Activated naive CD4-positive, alpha-beta T cell treated with anti-CD3 and anti-CD28 coated beads for 36 hours (primary cell): ENCODE measurements at places on chromosomes 4 and X.

DNA sequence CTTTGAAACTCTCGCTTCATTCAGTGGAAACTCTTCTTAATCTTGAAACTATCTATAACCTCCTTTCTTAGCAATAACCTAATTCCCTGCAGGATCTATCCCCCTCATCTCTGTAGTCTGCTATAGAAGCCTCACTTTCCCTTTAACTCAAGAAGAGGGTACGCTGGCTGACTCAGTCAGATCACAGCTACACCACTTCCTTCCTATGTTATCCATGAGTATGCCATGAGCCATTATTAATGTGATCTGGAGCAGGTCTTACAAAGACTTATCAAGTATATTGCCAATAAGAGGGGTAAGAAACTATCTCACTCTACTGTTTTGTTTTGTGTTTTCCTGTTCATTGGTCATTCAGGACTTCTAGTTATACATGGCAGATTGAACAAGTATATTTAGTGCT is 165.3 kb downstream of the PJA1 start:
- no peak overlapping the region for H3K27ac ChIP-seq
- no peaks in the 10 kb centered on the region for H3K4me1 ChIP-seq
- peaks cover 2% of the 10 kb centered on the region for H3K27me3 ChIP-seq
- H3K36me3 ChIP-seq, result no peaks in the 10 kb centered on the region
- no peak overlapping the region for H3K4me3 ChIP-seq
- no peak for DNase-seq

DNA sequence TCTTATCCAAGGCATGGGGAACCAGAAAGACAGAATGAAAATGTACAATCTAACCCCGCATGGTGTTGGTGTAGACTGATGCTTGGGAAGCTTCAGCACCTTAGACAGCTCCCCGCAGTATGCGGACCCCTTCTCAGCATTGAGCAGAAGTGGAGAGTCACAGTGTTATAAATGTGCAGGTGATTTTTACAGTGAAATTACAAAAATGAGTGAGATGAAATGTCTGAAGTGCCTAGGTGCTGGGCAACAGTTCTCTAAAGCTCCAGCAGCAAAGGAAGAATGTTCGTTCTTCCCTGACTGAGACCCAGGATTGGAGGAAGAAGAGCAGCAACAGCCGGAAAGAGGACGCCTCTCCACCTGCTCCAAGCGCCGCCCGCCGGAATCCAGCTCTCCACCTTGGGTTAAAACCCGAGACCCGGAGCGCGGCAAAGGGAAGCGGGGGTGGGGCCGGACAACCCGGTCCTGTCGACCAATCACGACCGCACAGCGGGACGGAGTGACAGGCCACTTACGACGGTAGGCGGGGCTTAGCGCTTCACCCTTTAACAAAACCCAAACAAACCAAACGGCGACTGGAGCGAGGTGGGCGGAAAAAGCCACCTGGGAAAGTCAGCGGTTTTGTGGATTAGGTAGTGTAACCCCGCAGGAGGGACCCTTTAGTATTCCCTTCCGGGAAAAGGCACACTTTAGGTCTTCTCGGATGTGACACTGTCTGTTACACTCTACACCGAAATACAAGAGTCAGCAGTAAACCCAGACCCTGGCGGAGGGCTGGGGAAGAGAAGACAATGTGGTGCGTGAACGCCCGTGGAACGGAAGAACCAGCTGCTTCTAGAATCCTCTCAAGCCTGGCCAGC is at the start of gene GLRA3:
GLRA3 (minus strand) TSS at position 403 of the 857 bp plus-strand sequence. CDS start 436 bp downstream, outside the sequence.
- peaks cover 7% of the 10 kb centered on the region for H3K4me1 ChIP-seq
- peaks cover 4% of the 10 kb centered on the region for H3K36me3 ChIP-seq
- peaks cover 23% of the 10 kb centered on the region for H3K27me3 ChIP-seq
- H3K27ac ChIP-seq, result no peak within 1 kb of the TSS
- H3K4me3 ChIP-seq, result peak within 1 kb of the TSS; percentile 13

DNA sequence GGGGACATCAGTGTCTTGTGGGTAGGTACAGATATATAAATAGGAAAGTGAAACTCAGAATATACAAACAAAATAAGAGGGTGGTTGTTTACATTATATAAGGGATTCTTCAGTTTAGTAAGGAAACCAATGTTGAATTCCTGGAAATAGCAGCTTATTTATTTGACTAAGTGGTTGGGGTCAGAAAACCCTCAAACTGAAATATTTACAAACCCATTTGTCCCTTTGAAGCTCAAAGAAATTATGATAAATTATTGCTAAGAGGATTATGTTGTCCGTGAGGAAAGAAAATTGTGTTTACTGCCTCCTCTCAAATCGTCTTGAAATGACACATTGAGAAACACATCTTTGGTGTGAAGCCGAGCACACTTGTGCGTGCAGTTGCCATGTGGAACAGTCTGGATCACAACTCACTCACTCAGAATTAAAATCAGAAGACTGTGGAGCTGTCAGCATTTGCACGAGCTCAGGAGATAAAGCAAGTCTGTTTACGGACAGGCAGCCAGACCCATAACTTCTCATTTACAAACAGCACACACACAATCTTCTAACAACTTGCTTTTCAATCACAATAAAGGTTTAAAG is 46.8 kb upstream of the SETD7 start:
- peaks cover 15% of the 10 kb centered on the region for H3K4me1 ChIP-seq
- no peak for DNase-seq
- H3K4me3 ChIP-seq, result no peak overlapping the region
- peaks cover 12% of the 10 kb centered on the region for H3K27me3 ChIP-seq
- peaks cover 2% of the 10 kb centered on the region for H3K36me3 ChIP-seq
- no peak overlapping the region for H3K27ac ChIP-seq

GRCh38 chr4:141459020-141459419 is 177.4 kb upstream of the IL15 start:
- peaks cover 4% of the 10 kb centered on the region for H3K27me3 ChIP-seq
- no peak overlapping the region for H3K27ac ChIP-seq
- H3K4me3 ChIP-seq, result no peak overlapping the region
- H3K4me1 ChIP-seq, result no peaks in the 10 kb centered on the region
- H3K36me3 ChIP-seq, result no peaks in the 10 kb centered on the region

GRCh38 chr4:7805533-7806337 is 133.9 kb downstream of the AFAP1 start:
- H3K4me3 ChIP-seq, result no peak overlapping the region
- H3K4me1 ChIP-seq, result peaks cover 14% of the 10 kb centered on the region
- H3K27ac ChIP-seq, result no peak overlapping the region
- H3K36me3 ChIP-seq, result peaks cover 5% of the 10 kb centered on the region

- no peak for DNase-seq
- no peaks in the 10 kb centered on the region for H3K4me1 ChIP-seq
- H3K36me3 ChIP-seq, result peaks cover 41% of the 10 kb centered on the region
- no peak overlapping the region for H3K4me3 ChIP-seq
- no peak overlapping the region for H3K27ac ChIP-seq
- H3K27me3 ChIP-seq, result no peaks in the 10 kb centered on the region
Measured at GRCh38 chr4:105741548-105741947, 33.0 kb downstream of the GSTCD start.

GRCh38 chr4:113292371-113293042 is 243.1 kb downstream of the ANK2 start:
- no peaks in the 10 kb centered on the region for H3K4me1 ChIP-seq
- no peaks in the 10 kb centered on the region for H3K36me3 ChIP-seq
- DNase-seq, result no peak
- H3K4me3 ChIP-seq, result no peak overlapping the region
- peaks cover 12% of the 10 kb centered on the region for H3K27me3 ChIP-seq
- no peak overlapping the region for H3K27ac ChIP-seq

- H3K27ac ChIP-seq, result no peak overlapping the region
- no peak for DNase-seq
- no peaks in the 10 kb centered on the region for H3K4me1 ChIP-seq
- H3K27me3 ChIP-seq, result no peaks in the 10 kb centered on the region
Measured at GRCh38 chr4:65310586-65310985, 359.7 kb downstream of the EPHA5 start.

DNA sequence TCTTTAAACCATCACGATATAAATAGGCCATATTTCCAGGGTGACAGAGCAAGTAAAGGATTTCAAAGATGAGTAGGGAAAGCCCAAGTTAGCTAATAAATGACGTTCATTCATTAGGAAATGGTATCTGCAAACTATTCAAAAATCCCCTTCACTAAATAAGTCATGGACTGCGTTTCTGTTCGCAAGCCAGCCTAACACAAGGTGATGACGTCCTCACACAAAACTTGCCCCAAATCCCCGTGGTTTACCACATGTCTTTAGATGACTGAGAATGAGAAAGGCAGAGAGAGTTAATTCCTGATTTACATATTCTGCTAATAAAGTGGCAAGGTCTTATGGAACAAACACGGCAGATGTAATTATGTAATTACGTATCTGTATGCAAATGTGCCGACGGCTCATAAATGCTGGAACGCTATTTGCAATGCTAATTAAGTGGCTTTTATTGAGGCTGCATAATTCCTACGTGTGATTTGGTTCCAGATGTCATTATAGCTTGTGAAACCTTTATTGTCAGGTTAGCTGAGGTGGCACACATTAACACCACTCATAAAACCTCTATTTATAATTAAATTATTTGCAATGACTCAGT is 437.7 kb upstream of the FRG1 start:
- H3K4me1 ChIP-seq, result no peaks in the 10 kb centered on the region
- H3K4me3 ChIP-seq, result no peak overlapping the region
- no peak for DNase-seq
- no peaks in the 10 kb centered on the region for H3K36me3 ChIP-seq
- no peak overlapping the region for H3K27ac ChIP-seq

DNA sequence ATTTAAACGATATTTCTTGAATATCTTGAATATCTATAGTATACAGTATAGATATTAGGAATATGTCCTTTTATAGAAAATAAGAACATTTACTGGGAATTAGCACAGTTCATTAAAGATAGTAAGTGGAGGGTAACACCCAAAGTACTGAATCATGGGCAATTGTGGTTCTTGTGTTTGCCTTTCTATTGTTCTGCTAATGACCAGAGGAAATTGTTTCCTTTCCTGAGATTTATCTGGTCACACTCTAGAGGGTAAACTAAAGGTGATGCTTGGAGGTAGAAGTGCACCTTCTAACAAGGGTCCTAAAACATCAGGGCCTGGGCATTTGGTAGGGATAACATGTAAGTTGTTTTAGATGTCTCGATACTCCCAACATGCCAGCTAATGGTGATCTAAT is 241.3 kb upstream of the SFRP2 start:
- peaks cover 20% of the 10 kb centered on the region for H3K27me3 ChIP-seq
- H3K36me3 ChIP-seq, result no peaks in the 10 kb centered on the region
- DNase-seq, result no peak

DNA sequence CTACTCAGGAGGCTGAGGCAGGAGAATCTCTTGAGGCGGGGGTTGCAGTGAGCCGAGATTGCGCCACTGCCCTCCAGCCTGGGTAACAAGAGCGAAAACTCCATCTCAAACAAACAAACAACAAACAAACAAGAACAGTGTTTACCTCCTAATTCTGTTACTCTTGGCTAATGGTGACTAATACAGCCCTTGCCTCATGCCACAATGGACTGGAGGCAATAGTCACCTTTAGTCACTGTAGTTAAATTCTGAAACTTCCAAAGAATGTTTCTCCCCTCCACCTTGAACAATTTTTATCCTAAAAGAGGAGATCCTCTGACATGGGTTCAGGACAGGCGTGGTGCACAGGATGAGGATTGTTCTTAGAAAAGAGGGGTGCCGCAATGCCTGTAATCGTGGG is 241.2 kb upstream of the CTSO start:
- no peaks in the 10 kb centered on the region for H3K4me1 ChIP-seq
- no peak overlapping the region for H3K27ac ChIP-seq
- no peaks in the 10 kb centered on the region for H3K27me3 ChIP-seq
- no peaks in the 10 kb centered on the region for H3K36me3 ChIP-seq
- H3K4me3 ChIP-seq, result no peak overlapping the region

GRCh38 chrX:17713288-17713687 is 24.0 kb upstream of the SCML1 start:
- DNase-seq, result no peak
- H3K36me3 ChIP-seq, result no peaks in the 10 kb centered on the region
- no peak overlapping the region for H3K27ac ChIP-seq
- H3K27me3 ChIP-seq, result no peaks in the 10 kb centered on the region
- peaks cover 3% of the 10 kb centered on the region for H3K4me1 ChIP-seq
- no peak overlapping the region for H3K4me3 ChIP-seq

- DNase-seq, result no peak
- H3K27ac ChIP-seq, result no peak overlapping the region
- H3K27me3 ChIP-seq, result no peaks in the 10 kb centered on the region
- no peaks in the 10 kb centered on the region for H3K4me1 ChIP-seq
Measured at GRCh38 chr4:118751629-118752323, 66.6 kb downstream of the METTL14 start.

- DNase-seq, result no peak
- H3K36me3 ChIP-seq, result no peaks in the 10 kb centered on the region
- H3K27me3 ChIP-seq, result peaks cover 2% of the 10 kb centered on the region
- no peak overlapping the region for H3K4me3 ChIP-seq
- H3K27ac ChIP-seq, result no peak overlapping the region
Measured at GRCh38 chrX:12115377-12115776, 22.9 kb upstream of the FRMPD4 start.

DNA sequence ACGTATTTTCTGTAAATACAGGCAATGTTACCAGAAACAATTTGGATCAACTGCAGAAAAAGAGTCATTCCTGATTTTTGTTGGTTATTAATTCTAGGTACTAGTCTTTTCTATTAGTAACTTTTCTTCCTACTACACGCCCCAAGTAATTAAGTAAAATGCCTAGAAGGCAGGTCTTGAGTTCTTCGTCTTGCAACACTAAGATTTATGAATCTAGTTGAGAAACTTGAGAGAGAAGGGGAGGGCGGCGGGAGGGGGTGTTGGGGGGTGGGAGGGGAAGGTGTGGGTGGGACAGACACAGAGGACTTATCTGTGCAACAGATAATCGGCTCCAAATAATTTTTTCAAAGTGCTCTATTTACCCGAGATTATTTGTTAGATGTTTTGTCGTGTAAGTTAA is 3.0 kb downstream of the RAP2C start:
- no peaks in the 10 kb centered on the region for H3K27me3 ChIP-seq
- peak overlapping the region; percentile 98 for H3K27ac ChIP-seq
- H3K36me3 ChIP-seq, result peaks cover 10% of the 10 kb centered on the region
- peak overlapping the region; percentile 88 for H3K4me3 ChIP-seq
- no peak for DNase-seq

DNA sequence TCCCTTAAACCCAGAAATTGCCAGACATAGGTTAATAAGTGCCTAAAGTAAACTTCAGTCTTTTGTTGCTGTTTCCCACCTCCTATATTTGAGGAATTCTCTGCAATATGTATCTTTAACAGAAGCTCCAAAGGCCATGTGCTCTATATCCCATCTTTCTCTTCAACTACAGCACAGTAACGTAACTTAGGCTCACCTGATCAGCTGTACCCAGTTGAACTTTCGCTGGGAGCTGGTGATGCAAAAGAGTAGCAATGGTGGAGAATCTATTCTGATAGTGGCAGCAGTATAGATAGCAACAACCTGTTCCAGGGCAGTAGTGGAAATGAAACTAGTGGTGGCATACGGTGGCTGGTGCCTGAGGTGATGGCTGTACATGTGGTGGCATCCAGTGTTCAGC is 33.2 kb upstream of the YTHDC1 start:
- peaks cover 2% of the 10 kb centered on the region for H3K27me3 ChIP-seq
- no peaks in the 10 kb centered on the region for H3K4me1 ChIP-seq
- H3K27ac ChIP-seq, result no peak overlapping the region

- no peak overlapping the region for H3K4me3 ChIP-seq
- peaks cover 2% of the 10 kb centered on the region for H3K36me3 ChIP-seq
- no peak overlapping the region for H3K27ac ChIP-seq
- no peak for DNase-seq
- no peaks in the 10 kb centered on the region for H3K27me3 ChIP-seq
Measured at GRCh38 chrX:2594491-2594890, 93.7 kb upstream of the DHRSX start.
